CD8-positive, alpha-beta T cell (primary cell): ENCODE measurements at places on chromosomes 5 and 9. TPM values are rescaled to one million over a fixed set of nuclear protein-coding genes. Genes with fewer than 3 reads are reported as not detected.

The SCGB3A2 gene
- total RNA-seq = not detected

The PRUNE2 gene
- total RNA-seq = not detected

The PCDHGA11 gene
- 0.08 TPM for total RNA-seq

The AFAP1L1 gene
- 0.19 TPM for total RNA-seq

The SMIM33 gene
- total RNA-seq = not detected

The PCDHGC5 gene
- total RNA-seq = not detected

The TLX3 gene
- not detected for total RNA-seq

The KIF4B gene
- total RNA-seq = not detected
